ENCODE measurements at places on chromosomes 2 and 18.

GRCh38 chr2:20627712-20628380, 23.1 kb downstream of the HS1BP3 start:
- DNase-seq = no peak

DNA sequence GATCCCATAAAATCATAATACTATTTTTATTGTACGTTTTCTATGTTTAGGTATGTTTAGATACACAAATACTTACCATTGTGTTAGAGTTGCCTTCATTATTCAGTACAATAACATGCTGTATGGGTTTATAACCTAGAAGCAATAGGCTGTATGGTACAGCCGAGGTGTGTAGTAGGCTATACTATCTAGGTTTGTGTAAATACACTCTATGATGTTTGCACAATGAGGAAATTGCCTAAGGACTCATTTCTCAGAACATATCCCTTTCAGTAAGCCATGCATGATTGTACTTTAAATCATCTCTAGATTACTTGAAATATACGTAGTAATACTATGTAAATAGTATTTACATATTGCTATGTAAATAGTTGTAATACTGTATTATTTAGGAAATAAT, 156.7 kb downstream of the CDCA7 start:
- peak; percentile 29 for DNase-seq

GRCh38 chr2:76464310-76464709, 753.6 kb upstream of the GCFC2 start:
- no peak for DNase-seq

GRCh38 chr18:2997429-2997828, 15.5 kb downstream of the LPIN2 start:
- no peak for DNase-seq

- no peak for DNase-seq
These were observed 36.1 kb downstream of the MARCO start for GRCh38 chr2:118978064-118978463.

DNA sequence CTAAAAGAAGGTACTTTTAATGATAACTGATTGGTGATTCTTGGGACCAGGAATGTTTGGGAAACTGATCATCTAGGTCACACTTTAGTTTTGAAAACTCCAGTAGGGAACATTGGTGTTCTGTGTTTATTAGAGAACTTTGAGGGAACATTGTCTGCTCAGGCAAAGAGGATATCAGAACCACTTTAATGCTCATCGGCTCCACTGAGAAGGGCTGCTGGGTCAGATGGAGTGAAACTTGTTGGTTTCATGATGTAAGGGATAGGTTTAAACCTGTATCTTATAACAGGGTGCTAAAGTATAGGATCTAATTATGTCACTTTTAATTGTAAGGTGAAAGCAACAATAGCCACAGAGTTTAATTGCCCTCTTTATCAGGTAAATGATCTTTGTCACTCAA, 14.2 kb upstream of the POLI start:
- no peak for DNase-seq

DNA sequence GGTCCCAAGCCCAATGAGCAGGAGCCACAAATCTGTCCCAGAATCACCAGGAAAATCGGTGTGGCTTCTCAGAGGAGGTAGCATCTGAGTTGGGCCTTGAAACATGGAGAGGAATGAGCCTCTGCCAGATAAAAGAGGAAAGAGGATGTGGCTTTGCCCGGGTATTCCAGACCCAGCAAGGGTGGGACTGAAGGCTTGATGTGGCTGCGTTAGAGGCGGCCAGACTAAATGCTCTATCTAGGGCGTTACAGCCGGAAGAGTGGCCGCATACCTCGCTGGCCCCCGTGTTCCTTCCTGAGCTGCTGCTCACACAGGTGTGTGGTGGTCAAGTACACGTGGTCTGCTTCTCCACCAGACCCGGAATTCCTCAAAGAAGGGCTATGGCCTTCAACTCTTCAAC, 33.9 kb upstream of the POMC start:
- no peak for DNase-seq

DNA sequence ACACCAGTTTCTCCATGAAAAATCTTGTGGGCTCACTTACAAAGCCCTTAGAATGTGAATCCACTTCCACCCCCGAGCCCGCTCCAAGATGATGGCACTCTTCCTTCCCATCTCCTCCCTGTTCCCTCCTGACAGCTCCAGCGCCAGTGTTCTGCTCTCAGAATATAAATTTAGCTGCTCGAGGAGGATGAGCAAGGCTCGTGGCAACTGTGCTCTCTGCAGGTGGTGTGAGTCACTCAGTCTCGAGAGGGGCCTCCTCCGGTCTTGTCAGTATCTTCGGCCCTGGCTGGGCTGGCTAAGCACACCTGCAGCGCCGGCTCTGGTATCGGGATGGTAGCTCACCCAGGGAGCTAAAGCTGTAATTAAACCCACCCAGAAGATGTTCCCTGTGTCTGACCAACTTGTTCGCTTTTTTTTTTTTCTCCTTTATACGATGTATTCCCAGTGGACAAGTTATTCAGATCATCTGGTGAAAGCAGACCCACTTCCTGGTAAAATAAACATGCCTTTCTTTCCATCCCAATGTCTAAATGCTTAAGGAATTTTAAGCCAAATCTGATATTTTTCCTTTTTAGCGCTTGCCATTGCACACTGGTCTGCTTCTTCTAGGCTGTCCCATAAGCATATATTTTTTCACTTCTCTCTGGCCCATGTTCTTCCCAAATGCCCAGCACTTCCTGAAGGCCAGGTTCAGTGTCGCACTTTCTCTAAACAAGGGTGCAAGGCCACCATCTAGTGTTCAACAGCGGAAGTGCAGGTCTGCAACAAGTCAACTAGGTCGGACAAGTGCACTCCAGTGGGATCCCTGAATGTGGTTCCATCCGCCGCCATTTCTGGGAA, 31.4 kb upstream of the YPEL5 start:
- peak; percentile 64 for DNase-seq

GRCh38 chr2:149420053-149420963, 89.9 kb downstream of the LYPD6 start:
- no peak for DNase-seq

DNA sequence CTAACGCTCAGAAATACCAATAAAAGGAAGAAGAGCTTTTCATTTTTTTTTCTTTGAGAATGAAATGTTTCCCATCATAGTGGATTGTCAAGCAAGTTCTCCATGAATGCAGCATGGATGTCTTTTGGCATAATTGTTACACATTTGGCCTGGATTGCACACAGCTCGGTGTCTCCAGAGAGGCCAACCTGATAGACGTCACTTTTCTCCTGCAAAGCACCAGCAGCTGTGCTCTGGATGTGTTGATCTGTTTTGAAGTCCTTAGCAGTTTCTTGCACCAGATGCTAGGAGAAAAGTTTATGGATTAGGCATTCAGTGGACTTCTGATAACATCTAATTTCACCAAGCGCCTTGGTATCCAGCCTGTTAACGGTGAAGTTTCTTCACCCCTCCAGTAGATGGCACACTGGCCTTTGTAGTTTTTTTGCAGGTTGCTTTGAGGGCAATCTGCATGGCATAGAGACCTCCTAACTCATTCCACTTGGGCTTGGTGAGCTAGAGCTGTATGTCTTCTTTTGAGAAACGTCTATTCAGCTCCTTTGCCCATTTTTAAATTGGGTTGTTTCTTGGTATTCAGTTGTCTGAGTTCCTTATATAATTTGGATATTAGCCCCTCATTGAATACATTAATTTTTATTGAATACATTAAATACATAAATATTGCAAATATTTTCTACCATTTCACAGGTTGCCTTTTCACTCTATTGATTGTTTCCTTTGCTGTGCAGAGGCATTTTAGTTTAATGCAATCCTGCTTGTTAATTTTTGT, 59.7 kb downstream of the PTH2R start:
- DNase-seq = peak; percentile 43

DNA sequence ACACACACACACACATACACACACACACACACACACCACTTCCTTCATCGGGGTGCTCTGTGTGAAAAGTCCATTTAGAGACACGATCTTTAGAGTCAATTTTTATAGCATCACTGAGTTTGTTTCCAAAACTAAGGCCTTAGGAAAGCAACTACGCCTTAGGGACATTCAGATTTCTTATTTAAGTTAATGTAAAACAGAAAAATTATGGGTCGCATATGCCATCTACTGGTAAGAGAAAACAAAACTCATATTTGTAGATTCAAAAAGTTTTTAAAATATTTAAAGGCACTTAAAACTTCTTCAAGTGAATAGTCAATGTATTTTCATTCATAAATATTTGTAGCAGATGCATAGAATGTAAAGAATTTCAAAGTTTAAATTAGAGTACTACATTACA, 166.2 kb downstream of the ATAD2B start:
- DNase-seq = no peak

DNA sequence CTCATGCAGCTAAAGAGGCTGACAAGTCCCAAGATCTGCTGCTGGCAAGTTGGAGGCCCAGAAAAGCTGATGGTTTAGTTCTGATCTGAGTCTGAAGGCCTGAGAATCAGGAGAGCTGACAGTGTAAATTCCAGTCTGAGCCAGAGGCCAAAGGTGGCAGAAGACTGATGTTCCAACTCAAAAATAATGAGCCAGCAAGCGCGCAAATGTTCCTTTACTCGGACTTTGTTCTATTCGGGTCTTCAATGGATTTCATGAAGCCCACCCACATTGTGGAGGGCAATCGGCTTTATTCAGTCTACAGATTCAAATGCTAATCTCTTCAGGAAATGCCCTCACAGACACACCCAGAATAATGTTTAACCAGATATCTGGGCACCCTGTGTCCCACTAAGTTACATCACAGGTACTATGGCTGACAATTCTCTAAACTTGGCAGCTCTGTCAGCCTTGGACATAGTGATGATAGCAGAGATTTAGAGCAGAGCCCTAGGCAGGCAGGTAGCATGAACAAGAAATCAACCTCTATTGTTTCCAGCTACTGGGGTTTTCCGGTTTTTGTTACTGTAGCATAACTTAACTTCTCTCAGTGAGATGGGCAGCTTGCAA, 318.5 kb downstream of the HRH4 start:
- no peak for DNase-seq

- DNase-seq = no peak
These were observed 33.0 kb downstream of the LINC00305 start for GRCh38 chr18:64115881-64116280.

DNA sequence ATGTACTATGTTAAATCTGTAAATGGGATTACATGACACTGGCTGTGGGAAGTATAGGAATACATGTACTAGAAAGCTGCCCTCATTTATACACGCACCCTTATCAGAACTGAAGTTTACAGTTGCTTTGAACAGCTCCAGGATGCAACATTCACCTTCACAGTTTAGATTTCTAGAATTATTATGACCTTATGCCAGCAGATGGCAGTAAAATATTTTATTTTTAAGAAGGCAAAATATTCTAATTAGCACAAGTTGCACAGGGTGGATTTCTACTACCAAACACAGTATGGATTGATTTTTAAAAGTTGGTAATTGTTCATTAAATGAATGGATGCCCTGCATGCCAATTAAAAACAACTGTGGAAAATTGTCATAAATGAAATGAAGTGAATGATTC, 670.4 kb downstream of the KCNJ3 start:
- no peak for DNase-seq

DNA sequence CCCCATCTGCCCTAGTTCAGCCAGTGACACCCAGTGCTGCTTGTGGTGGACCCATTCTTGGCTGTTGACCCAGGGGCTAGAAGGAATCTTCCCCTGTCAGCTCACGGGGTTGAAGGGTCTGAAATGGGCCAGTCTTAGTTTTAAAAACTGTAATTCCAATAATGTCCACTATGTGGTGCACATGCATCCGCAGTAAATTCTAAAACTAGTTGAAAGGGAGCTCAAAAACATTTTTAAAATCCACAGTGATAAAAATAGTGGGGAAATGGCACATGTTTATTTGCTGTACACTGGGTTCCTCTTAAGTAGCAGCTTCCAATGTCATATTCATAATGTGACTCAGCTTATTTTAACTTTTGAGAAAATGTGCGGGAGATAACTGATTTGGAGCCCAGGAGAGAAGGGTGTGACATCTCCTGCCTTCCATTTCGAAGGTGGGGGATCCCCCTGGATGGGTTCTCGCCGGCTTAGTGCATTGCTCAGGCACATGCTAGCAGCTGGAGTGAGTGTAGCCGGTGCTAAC, 32.8 kb downstream of the GRHL1 start:
- peak; percentile 1 for DNase-seq

DNA sequence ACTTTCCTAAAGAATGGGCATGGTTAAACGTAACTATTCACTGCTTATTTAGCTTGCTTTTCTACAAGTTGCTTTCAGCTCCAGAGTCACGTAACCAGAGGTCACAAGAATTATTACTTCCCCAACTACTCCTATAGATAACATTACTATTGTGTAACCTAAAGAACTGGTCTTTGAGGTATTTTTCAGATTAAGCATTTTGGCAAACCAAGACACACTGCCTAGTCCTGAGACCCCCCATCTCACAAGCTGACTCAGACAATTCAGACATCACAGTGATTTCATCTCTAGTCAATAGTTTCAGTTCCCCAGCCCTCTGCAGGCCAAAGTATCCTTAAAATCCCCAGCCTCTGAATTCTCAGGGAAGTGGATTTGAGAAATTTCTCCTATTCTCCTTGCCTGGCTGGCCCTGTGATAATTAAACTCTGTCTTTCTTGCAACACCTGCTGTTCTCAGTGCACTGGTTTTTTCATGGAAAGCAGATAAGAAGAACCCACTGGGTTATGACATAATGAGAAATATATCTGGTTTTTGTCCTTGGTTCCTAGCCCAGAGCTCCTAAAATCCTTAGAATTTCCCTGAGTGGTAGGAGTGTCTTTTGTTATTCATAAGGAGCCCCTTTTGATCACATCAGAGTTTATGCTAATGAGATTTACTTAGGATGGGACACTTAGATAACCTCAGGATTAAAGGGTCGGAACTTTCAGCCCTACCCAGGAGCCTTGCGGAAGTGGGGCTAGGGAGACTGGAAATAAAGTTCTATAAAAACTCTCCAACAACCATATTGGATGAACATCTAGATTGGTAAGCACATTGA, 1310.8 kb upstream of the CHAC2 start:
- DNase-seq = no peak

- DNase-seq = peak; percentile 64
These were observed 28.8 kb downstream of the SH3BP4 start for GRCh38 chr2:234980451-234981187.

GRCh38 chr2:157443090-157443489, 799 bp downstream of the CYTIP start:
- DNase-seq = no peak

GRCh38 chr2:11131166-11131920, 23.9 kb upstream of the SLC66A3 start:
- no peak for DNase-seq

All from NCI-H774 (cell line).